Mesothelial cell of epicardium (in vitro differentiated cells): ENCODE measurements at places on chromosomes 12 and 14. TPM values are rescaled to one million over a fixed set of nuclear protein-coding genes. Genes with fewer than 3 reads are reported as not detected.

The SOX5 gene
- total RNA-seq: 15.7 to 20.5 TPM (median 18.4 TPM) in 3 replicates

The CAPZA3 gene
- 0.20 TPM in 1 of 3 replicates, not detected in the others for total RNA-seq

The DHH gene
- total RNA-seq: 0.38 to 0.63 TPM (median 0.49 TPM) in 3 replicates

The CCDC196 gene
- not detected in 3 replicates for total RNA-seq

The NKX2-1 gene
- total RNA-seq: not detected in 3 replicates

The TMEM132C gene
- 24.2 to 26.0 TPM (median 25.5 TPM) in 3 replicates for total RNA-seq

The NYNRIN gene
- total RNA-seq: 171 to 173 TPM (median 173 TPM) in 3 replicates

The FOXN4 gene
- 0.11 TPM in 1 of 3 replicates, not detected in the others for total RNA-seq

The DIO2 gene
- 0.38 to 0.58 TPM (median 0.56 TPM) in 3 replicates for total RNA-seq

The NR1H4 gene
- 0.81 to 1.9 TPM (median 1.4 TPM) in 3 replicates for total RNA-seq

The RNASE4 gene
- 4.6 to 6.2 TPM (median 5.3 TPM) in 3 replicates for total RNA-seq
